ENCODE measurements at places on chromosomes 3 and 15.

DNA sequence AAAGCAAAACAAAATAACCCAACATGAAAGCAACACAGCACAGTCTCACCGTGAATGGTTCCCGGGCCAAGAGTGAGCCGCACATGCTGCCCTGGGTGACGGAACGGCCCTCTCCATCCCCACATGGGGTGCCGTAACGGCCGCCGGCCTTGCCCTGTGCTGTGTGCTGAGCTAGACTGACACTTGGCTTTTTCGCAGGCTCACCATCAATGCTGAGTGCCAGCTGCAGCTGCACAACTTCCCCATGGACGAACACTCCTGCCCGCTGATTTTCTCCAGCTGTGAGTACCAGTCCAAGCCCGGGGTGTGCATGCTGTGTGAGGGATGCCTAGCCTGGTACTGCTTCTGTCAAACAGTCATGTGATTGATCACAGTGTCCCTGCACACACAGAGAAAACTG lies 357.6 kb downstream of the GABRG3 start:
- no peak for DNase-seq

DNA sequence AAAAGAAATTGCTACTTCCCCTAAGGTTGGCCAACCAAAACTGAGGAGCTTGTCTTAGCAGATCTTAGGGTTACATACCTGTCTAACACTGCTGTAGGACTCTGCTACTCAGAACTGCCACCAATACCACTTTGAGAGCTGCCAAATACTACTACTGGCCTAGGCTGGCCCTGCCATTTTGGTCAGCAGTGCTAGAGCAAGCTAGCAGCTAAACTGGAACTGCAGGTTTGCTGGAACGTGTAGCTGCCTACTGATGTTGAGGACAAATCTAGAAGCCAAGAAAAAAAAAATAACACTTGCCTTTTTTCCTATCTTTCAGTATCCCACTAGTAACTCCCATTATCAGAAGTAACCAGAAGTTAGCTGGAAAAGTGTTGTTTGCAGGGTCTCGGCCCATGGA lies 387.4 kb downstream of the RBMS3 start:
- DNase-seq: no peak

DNA sequence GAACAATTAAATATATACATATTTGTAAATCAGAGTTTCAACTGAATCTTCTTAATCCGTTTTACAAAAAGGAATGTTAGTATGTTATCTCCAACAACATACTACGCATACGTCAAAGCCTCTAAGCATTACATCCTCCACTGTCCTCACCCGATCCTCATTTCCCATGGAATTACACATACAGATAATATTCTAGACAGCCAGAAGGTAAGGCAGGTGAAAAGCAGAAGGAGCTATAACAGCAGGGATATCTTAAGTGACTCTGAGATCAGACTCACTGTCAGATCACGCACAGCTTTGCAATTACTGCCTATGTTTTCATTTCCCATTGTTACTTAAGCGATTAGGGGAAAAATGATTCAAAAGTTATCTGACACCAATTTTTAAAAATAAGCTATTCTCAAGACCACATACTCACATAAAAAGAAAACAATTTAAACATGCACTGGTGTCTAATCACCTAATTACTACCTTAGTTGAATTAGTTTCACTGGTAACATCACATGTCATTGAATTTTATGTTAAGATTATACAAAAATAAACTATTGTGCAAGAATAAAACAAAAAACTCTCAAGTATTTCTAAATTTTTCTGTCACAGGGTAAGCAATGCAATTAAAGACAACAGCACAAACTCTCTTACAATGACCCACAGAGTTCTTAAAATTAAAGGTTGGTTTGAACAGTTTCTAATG lies 92.8 kb downstream of the TBL1XR1 start:
- no peak for DNase-seq

DNA sequence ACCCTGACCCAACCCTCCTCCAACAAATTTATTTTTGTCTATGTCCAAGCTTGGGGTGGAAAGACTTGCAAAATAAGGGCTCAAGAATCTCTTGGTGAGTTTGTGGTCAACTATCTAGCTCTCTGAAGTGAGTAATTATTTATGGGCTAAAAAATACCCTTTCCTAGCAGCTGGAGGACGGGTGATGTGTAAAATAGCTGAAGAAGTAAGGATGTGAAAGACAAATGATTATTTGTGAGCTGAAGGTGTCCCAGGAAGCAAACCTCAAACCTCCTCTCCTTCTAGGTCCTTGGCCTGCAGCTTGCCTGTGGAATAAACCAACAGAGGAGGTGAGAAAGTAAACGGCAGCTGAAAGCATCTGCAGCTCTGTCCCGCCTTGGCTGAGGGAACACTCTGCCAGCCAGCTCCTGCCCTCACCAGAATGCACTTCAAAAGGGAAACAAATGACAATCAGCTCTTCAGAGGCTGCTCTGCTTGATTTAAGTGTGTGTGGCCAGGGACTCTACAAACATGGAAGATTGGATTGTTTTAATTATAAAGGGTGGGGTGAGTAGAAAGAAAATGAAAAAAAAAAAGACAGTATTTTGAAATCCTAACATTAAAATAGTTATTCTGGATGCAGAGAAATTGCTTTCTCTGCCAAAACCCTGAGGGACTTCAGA lies 60.3 kb downstream of the TM4SF4 start:
- DNase-seq: no peak

GRCh38 chr15:27235681-27236080 lies 264.7 kb downstream of the GABRG3 start:
- DNase-seq: no peak

DNA sequence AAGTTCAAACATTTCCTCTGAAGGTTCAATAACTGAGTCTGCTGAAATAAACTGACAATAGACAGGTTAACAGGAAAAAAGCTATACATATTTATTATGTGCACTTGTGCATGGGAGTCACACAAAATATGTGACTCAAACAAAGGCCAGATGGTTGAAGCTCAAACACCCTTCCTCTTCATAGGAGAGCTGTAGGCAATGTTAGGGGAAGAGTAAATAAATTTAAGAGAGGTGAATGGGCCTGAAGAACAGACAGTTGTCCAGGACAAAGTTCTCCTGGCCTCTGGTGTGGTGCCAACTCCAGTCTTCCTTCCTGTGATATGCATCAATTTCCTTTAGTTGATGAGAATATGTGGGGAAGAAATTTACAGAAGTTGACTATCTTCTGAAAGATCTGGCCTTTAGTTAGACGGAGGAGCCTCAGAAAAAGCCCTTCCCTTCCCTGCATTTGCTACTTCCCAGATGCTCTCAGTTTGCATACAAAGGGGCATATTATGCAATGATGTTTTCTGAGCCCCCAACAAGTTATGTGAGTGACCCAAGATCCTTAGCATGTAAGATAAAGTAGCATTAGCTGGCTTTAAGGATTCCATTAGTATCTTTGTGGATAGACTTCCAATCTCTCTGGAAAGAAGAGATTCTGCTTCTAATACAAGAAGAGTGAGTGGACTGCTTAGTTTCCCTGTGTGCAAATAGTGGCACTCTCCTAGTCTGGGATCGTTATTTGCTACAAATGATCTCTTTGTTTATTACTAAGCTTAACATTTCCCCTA lies 96.4 kb upstream of the IGSF10 start:
- no peak for DNase-seq

DNA sequence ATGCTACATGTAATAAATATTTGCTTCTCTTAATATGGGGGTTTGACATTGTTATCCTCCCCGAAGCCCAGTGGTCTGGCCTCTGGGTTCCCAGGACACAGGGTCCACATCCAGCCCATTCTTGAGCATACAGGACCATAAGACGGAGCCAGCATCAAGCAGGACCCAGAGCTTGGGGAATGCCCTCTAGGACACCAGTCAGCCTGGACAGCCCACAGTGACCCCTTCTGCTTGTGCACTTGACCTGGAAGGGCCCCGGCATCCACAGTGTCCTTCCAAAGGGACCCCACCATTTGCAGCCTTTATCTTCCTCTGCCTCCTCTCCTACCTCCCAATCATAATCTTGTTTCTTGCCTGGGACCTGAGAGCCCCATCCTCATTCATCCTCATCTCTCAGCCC lies 46.2 kb upstream of the IREB2 start:
- DNase-seq: no peak

GRCh38 chr3:49785565-49786356 lies 581 bp downstream of the IP6K1 start:
- no peak for DNase-seq

- DNase-seq: no peak
Measured at GRCh38 chr3:137008976-137009375, 51.2 kb downstream of the IL20RB start.

DNA sequence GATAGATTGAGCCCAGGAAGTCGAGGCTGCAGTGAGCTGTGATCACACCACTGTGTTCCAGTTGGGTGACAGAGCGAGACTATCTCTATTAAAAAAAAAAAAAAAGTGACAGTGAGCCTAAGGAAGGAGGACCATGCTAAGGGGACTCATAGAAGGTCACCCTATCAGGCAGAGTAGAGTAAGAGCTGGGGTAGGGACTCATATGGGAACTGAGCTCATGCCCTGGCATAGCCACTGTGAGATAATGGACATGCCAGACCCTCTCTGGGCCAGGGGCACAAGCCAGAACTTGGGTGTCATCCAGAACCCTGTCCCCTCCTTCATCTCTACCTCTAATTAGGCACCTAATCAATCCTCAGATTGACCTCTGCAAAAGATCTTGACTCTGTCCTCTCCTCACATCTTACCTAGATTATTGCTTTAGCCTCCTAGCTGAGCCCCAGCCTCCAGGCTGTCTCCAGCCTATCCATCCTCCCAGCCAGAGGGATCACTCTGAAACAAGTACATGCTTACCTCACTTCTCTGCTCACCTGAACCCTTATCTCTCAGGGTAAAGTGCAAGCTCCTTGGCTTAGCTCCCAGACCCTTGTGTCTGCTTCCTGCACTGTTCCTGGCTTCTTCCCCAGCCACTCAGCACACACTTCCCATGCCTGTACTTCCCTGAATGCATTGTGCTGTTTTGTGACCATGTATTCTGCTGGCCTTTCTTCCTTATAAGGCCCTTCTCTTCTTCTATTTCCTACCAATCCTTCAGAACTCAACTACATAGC lies 76.4 kb downstream of the DAPK2 start:
- DNase-seq: no peak

- peak; percentile 81 for DNase-seq
Measured at GRCh38 chr3:20055020-20055775, 15.0 kb downstream of the KAT2B start.

DNA sequence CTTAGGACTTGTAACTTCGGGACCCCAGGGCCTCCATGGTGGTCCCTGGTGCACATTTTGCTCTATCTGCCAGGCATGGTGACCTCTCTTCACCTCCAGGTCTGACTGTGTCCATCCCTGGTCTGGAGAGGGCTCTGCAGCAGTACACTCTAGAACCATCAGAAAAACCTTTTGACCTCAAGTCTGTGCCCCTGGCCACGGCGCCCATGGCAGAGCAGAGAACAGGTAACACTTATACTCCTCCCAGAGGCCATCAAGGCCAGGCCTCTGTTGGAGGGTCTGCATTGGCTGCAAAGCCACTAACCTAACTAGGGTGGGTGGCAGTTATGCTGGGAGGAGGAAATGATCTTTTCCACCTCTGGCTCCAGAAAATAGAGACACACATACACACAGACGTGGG lies 10.3 kb upstream of the HMCES start:
- DNase-seq: no peak

GRCh38 chr3:191139736-191140135 lies 59.3 kb upstream of the OSTN start:
- no peak for DNase-seq

DNA sequence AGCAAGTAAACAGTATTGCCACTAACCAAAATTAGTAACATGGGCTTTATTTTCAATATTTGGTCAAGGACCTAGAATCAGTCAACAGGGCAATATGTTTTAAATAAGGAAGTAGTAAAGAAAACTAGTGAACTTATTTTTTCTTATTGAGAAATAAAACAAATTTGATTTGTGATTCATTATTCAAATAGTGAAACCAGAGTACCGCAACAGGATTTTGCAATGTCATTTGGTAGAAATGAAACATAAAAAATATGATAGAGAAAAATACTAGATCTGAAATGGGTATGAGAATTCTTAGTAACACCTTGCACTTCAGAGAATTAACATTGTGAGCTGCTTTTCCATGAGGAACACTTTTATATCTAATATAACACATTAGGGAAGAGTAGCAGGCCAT lies 291.8 kb upstream of the GBE1 start:
- no peak for DNase-seq

- DNase-seq: no peak
Measured at GRCh38 chr3:122536632-122537001, 21.9 kb upstream of the KPNA1 start.

DNA sequence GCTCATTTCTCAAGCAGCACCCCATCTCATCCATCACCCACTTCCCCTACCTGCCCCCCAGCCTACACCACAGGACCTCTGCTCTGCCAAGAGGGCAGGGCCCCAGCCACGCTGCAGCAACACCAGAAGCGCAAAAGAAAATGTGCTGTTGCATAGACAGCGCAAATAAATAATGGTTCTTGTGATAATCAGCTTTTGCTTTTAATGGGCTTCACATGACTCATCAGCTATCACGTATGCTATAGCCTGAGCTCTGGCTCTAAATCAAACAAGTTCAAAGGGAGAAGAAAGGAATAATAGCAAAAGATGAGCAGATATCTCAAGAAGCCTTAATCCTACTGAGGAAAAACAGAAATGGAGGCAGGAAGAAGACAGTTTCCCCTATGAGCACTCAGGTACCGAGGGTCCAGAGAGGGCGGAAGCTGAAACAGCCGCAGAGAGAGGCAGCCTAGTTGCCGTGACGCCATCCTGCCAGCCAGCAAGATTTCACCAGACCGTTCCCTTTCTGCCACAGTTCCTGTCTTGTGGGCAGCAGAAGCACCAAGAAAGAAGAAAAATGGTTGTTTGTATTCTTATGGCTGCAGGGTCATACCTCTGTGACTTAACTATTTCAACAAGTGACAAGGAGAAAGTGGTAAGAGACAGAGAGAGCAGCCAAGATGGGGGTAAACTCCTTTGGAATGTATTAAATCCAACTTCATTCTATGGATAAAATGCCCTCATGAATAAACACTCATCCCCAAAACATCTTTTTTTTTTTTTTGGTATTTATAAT lies 22.0 kb downstream of the RAB27A start:
- peak; percentile 79 for DNase-seq

GRCh38 chr3:45081506-45082141 lies 55.5 kb downstream of the CLEC3B start:
- DNase-seq: no peak

GRCh38 chr3:24365168-24365567 lies 129.5 kb downstream of the THRB start:
- DNase-seq: peak; percentile 74

DNA sequence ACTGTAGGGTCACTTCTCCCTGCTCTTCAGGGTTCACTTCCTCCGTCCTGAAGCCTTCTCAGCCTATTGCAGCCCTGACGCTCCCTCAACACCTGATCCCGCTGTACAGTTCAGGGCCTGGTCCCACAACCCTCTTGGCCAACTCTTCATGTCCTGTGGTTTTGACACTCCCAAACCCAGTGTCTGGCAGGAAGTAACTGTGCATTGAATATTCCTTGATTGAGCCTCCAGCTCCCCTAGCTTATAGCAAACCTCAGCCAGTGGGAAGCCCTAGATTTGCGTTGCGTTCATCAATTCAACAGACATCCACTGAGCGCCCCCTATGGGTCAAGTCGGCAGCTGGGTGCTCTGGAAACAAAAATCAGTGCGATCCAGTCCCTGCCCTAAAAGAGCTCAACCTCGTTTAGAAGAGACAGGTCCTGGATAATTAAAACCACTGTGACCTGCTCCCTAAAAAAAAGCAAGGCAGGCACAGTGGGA lies 13.5 kb downstream of the UBAP1L start:
- peak; percentile 57 for DNase-seq

Data from common myeloid progenitor, CD34-positive (primary cell).